Stimulated activated CD4-positive, alpha-beta T cell treated with anti-CD3 and anti-CD28 coated beads, TNF-alpha, amount 100 ng/mL, for 1 hour (primary cell): ENCODE measurements at places on chromosomes 6 and 20.

DNA sequence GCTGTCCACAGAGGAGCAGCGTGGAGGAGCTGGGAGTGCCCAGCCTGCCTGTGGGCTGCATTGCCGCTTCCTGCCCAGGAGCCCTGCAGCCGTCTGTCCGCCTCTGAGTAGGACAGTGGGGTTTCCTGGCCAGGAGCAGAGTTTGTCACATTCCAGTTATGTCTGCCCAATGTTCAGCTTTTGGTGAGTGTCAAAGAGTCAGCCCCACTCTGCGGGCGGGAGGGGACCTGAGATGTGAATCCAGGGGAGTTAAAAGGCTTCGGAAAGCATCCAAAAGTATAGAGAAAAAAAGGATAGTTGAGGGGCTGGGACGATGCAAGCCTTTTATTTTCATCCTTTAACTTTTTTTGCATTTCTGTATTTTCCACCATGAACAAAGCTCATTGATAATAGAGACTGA is 7.2 kb upstream of the GATA5 start:
- DNase-seq, result no peak

GRCh38 chr20:48827855-48828733 is at the start of gene PREX1:
Gene PREX1, minus strand, starts transcription at chr20:48827999. Its CDS starts 139 bp downstream, at chr20:48827860.
- peak; percentile 61 for DNase-seq

- DNase-seq, result no peak
Measured at GRCh38 chr20:330233-331149, 5.1 kb downstream of the SOX12 start.

DNA sequence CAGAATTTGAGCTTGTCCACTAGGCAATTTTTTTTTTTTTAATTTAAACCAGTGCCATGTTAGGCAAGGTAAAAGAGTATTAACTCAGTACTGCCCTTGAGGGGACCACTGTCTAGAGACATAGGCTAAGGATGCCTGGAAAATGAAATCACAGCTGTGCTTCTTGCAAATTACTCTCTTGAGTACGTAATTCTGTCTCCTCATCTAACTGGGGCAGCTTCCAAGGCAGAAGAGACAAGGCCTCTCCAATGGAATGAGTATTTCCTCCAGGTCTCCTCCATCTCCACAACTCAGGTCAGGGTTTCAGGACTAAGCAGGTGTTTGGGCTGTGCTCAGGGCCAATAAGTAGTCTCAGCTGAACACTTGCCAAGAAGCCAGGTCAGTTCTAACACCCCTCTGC is 33.8 kb upstream of the MRPS10 start:
- DNase-seq, result no peak

DNA sequence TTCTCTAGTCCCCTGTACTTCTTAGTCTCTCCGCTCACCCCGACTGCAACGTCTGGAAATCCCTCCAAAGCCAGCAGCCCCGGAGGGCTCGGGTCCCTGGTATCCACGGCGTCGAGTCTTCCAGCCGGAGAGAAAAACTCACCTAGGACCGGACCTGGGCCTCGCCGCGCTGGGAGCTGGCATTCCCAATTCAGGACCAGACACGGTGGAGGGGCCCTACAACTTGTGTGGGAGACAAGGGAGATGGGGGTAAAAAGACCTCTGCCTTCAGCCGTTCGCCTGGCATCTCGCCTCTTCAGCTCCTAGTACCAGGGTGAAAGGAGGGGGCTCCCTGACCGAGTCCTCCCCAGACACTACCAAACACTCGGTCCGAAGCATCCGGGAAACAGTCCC is 64.3 kb downstream of the GPX5 start:
- DNase-seq, result no peak

- DNase-seq, result no peak
Measured at GRCh38 chr6:97427648-97428047, 144.6 kb upstream of the MMS22L start.

DNA sequence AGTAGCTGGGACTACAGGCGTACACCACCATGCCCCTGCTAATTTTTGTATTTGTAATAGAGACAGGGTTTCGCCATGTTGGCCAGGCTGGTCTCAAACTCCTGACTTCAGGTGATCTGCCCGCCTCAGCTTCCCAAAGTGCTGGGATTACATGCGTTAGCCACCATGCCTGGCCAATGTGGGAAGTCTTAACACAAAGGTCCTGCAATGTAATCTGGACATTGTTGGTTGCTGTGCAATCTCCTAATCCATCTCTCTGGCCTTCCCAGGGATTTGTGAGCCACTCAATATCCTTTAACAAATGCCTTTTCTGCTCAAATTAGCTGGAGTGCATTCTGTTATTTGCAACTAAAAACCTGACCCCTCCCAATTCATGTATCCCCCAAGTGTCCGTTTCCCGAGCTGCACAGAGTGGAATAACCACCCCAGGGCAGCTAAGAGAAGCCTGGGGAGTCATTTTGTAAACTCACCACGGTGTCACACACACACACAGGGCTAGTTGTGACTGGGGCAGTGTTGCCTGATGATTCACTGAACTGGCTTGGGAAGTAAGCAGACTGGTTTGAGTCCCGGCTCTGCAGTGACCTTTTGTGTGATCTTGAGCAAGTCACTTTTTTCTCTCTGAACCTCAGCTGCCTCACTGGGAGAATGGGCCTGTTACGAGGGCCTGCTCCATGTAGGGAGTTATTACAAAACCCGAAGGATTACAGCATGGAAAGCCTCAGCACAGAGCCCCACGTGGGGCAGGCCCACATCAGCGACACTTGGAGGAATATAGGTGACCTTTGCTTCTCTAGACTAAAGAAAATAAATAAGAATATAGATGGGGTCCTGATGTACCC is 152.3 kb downstream of the ZMYND8 start:
- no peak for DNase-seq

- DNase-seq, result no peak
Measured at GRCh38 chr20:12965870-12966251, 42.9 kb upstream of the SPTLC3 start.

DNA sequence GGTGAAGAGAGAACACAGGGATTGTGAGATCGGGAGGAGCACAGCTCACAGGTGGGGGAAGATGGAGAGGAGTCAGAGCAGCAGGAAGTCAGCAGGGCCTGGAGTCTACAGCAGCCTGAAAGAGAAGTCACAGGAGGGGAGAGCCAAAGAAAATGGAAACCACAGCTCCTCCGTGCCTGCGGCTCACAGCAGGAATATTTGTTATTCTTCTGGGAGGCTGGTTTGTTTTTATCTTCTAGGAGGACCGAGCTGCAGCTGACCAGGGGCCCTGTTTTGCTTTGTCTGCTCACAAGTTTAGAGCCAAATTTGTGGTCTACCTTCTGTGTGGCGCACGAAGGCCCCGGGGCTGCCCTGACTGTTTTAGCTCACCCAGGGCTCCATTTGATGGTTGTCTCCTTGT is 81.8 kb downstream of the CLIC5 start:
- no peak for DNase-seq

- no peak for DNase-seq
Measured at GRCh38 chr20:25270829-25271251, 23.0 kb downstream of the PYGB start.

DNA sequence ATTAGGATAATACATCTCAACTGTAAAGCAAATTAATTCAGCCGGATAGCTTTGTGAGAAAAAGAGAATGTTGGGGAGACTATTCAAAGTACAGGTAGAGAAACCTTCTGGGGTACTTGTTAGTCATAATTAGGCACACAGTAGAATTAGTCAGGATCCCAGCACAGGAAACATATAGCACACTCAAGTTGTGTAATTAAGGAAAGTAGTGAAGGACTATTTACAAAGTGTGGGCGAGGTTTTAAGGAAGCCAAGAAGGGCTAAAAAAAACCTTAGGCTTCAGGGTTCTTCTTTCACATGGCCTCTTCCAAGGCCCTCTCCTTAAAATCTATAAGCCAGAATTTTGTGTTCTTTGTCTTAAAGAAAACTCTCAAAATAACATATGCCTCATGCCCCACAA is 126.7 kb downstream of the RTN4IP1 start:
- DNase-seq, result no peak

DNA sequence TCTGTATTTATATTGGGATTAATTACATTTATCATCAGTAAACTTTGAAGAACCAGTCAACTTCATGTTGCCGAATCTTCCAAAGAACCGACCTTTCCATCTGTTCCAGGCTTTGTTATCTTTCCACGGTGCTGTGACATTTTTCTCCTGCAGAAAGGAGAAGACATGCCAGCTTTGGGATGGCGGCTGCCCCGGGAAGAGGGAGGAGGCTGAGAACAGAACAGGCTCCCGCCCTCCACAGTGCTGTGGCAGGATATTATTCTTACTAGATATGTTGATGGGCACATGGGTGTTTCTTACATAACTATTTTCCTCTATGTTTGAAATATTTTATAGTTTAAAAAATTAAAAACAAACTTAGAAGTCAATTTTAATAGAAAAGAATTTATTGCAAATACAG is 44.9 kb downstream of the GINS1 start:
- no peak for DNase-seq

DNA sequence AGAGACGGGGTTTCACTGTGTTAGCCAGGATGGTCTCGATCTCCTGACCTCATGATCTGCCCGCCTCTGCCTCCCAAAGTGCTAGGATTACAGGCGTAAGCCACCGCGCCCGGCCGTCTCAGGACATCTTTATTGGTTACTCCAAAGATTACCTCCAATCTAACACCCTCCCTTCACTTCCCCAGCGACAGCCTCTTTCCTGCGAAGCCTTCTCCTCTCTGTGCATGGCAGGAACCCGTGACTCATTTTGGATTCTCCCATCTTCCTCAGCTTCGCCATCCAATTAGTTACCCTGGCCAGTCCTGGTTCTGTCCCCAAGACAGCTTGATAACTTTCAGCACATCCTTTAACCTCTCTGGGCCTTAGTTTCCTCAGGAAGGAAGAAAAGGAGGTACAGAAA is 51.3 kb upstream of the TOX2 start:
- no peak for DNase-seq

DNA sequence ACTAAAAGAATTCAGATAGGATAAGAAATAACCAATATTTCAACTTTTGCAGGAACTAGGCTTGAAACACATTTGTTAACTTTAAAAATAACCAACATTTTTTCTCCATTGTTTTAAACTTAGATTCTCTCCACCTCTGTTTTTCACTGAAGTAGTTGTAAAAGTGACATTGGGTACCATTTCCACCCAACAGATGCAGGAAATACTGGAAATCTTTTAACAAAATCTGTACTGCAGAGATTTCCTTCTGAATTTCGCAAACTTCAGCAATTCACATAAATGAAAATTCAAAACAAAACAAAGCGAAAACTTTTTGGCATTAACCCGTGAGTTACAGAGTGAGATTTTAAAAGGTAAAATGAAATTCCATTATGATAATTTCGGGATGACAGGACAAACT is 731.7 kb downstream of the RFPL4B start:
- no peak for DNase-seq

GRCh38 chr6:11833626-11834592 is 55.3 kb upstream of the ADTRP start:
- no peak for DNase-seq

DNA sequence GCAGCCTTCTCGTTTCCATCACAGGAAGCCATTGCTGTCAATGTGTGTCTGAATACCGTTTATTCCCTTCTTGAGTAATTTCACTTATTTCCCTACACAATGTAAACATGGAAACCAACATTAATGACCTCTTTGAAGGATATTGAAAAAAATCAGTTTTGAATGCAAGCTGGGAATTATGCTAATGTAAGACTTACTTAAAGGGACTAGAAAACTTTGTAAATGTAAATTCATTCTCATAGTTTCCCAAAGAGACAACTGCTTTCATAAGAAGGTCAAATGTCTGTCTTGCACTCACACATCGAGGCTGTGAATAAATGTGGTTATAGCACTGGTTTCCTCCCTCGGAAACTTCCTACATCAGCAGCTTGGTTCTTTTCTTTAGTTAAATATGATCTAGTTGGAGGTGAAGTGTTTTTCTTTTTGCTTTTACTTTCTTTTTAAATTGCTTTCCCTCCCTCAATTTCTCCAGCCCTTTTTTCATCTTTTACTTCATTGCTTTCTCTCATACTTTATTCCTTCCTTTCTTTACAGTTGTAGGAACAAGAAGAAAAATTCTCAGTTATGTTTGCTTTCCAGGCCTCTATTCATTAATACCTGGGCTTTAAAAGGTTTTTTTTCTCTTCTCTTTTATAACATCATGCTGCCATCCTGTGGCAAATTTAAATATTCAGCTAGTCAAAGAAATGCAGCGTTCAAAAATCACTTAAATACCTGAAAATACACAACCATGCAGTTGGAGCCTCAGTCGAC is 108.3 kb downstream of the TNFAIP3 start:
- DNase-seq, result no peak

GRCh38 chr6:53556986-53557715 is 12.2 kb upstream of the GCLC start:
- DNase-seq, result no peak

GRCh38 chr6:166313255-166314070 is 5.3 kb upstream of the PRR18 start:
- no peak for DNase-seq

DNA sequence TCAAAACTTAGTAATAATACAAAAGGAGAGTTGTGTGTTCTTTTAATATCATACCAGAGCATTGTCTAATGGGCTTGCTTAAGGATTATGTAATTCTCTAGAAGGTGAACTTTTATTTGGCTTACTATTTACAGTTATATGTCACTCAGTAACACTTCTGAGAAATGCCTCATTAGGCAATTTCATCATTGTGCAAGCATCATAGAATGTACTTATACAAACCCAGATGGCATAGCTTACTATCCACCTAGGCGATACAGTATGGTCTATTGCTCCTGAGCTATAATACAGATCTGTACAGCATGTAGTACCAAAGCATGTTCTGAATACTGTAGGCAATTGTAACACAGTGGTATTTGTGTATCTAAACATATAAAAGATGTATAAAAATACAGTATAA is 340.1 kb downstream of the PHF3 start:
- DNase-seq, result no peak

DNA sequence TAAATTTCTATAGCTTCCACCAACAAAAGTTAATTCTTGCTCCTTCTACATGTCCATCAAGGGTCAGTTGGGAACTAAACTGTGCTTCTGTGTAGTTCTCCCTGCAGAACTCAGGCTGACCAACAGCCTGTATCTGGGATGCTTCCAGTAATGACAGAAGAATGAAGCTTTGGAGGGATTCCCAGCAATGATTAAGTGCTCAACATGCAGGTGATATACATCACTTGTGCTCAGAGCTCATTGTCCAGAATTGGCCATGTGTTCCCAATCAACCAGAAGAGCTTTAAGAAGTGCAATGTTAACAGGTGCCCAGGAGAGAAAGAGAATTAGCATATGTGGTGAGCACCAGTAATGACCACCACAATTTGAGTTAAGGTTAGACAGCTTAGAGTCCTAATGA is 37.4 kb upstream of the SNRPB2 start:
- DNase-seq, result no peak

DNA sequence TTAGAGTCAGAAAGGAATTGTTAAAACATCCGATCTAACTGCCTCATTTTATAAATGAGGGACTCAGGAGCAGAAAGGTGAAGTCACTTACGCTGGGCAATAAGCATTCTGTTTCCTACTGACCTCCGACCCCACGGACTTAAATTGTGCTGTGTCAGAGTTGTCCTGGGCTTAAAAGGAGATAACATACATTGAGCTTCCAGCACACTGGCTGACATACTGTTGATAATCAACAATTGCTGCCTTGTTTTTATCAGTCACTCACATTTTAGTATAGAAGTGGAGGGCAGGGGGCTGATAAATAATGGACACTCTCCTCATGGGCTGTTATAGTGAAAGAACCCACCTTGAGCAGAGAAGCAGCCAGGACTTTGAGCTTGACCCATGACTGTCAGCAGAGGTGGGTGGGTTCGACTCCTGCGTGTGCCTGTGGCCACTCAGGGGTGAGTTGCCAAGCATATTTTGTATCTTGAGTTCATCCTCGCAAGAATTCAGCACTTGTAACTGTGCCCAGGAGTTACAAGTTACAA is 166.5 kb upstream of the JARID2 start:
- no peak for DNase-seq
